Inflammatory macrophage treated with lipopolysaccharide for 1 hour (primary cell): ENCODE measurements at places on chromosomes 3 and 15.

DNA sequence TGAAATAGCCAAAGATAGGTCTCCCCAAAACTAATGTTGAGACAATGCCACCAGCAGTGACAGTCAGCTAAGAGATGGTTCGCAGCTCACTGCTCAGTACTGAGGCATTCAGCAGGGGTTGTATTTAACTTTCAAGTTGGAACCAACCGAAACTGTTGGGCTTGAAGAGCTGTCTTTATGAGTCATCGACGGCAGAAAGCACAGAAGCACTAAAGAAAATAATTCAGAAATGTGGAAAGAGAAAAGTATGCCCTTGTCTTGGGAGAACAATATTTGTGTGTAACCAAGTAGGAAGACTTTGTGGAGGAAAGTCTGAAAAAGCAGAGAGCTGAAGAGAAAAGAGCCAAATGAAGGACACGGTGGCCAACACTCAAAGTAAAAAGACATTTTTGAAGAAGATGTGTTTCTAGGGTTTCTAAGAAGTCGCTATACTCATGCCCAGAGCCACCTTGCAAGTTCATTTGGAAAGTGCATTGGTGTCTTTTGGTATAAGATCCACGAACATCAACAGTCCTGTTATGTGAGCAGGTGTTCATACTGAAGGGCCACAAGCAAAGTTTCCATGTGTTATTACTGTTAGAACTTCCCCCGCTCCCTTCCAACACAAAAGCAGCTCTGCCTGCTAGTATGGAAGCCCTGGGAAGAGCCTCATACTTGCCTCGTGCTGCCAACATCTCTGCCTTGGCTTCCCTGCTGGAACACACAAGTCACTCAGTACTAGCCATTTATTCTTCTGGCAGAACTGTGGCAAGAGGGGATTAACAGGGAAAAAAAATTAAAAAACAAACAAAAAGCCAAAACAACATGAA lies 4.1 kb upstream of the RARB start:
- no peak for DNase-seq

- DNase-seq = no peak
Measured at GRCh38 chr3:189911001-189911400, 209.7 kb downstream of the P3H2 start.

GRCh38 chr3:135268941-135269532 lies 474.0 kb downstream of the EPHB1 start:
- no peak for DNase-seq

- DNase-seq = no peak
Measured at GRCh38 chr15:68775236-68775577, 45.5 kb downstream of the ANP32A start.

- DNase-seq = no peak
Measured at GRCh38 chr15:67770358-67770628, 55.0 kb upstream of the SKOR1 start.

DNA sequence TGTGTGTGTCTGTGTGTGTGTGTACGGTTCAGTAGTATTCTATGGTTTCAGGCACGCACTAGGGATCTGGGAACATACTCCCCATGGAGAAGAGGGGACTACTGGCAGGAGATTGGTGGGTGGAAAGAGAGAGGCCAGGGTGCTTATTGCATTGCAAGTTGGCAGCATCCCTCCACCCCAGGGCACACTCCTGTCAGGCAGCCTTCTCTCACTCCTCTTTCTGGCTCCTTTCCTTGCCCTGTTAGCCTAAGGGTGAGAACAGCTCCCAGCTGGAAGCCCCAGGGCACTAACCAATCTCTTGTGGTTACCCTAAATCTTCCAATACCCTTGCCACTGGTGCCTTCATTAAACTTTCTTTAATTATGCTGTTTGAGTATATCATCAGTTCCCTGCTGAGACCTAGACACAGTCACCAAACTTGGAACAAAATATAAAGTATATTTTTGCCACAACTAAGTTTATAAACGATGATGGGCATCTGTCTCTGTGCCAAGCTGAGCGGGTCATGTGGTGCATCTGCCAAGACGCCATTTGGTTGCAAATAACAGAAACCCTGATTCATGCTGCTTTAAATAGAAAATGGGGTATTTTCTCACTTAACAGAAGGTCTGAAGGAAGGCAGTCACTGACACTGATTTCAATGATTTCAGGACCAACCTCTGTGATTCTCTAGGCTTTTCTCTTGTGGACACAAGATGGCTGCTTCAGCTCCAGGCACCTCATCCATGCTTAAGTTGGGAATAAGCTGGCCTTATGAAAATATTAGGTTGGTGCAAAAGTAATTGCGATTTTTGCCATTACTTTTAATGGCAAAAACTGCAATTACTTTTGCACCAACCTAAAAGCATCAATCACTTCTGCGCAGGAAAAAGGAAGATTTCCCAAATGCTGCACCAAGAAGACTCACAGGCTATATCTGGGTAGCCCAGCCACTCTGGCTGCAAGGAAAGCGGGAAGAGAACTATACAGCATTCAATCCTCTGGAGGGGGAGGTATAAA lies 476.9 kb upstream of the PROK2 start:
- no peak for DNase-seq

- DNase-seq = no peak
Measured at GRCh38 chr3:29544701-29545363, 264.0 kb downstream of the RBMS3 start.

- no peak for DNase-seq
Measured at GRCh38 chr15:101349047-101349951, 54.3 kb upstream of the SNRPA1 start.

DNA sequence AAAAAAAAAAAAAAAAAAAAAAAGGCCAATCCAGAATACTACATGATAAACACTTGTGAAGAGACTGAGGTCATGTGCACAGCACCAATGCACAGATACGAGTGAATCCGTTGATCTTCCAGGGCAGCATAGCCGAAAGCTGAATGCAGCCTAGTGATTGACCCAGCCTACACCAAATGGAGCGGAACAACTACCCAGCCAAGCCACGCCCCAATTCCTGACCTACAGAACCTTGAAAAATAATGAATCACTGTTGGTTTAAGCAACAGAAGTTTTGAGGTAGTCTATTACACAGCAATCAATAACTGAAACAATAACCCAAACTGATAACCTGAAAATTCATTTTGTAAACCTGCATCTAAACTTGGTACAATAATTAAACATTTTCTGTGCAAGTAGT lies 361.0 kb downstream of the FHIT start:
- no peak for DNase-seq

DNA sequence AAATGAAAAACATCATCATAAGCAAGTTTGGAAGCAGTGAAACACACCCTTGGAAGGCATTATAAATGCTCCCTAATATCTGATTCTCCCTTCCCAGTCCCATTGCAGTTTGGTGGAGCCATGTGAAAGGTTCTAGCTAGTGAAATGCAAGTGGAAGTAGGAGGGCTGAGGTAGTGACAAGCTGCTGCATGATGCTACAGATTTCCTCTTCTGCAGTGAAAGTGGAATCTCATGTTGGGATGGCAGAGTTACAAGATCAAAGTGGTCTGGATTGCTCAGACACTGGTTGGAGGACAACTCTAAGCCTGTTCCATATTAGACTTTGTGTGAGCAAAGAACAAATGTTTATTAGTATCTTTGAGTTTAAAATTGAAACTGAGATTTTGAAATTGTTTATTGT lies 3.3 kb upstream of the PDCD6IP start:
- DNase-seq = peak; percentile 38

DNA sequence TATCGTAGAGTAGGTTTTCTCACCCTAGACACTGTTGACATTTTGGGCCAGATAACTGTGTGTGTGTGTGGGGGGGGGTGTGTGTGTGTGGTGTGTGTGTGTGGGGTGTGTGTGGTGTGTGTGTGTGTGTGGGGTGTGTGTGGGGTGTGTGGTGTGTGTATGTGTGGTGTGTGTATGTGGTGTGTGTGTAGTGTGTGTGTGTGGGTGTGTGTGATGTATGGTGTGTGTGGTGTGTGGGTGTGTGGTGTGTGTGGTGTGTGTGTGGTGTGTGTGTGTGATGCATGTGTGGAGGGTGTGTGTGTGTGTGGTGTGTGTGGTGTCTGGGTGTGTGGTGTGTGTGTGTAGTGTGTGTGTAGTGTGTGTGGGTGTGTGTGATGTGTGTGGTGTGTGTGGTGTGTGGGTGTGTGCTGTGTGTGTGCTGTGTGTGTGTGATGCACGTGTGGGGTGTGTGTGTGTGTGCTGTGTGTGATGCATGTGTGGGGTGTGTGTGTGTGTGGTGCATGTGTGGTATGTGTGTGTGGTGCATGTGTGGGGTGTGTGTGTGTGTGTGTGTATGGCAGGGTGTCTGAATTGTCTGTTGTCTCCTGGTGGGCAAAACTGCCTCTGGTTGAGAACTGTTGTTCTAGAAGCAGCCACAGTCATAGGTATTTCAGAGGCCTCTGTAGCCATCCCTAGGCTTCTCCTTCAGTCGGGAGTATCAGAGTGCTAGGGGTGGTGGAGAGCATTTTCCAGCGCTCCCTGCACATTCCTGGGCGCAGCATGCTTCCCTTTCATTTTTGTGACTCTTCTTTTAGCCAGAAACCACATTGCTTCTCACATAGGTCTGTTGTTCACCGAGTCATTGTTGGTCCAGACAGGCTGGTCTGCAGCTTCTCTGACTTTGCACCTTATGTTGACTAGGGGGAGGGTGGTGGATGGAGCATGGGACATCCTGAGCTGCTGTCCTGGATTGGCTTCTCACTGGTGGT lies 84.4 kb downstream of the THSD4 start:
- no peak for DNase-seq

- DNase-seq = peak; percentile 73
Measured at GRCh38 chr3:69761896-69762767, 22.9 kb downstream of the MITF start.

- peak; percentile 85 for DNase-seq
Measured at GRCh38 chr3:156586905-156587759, 32.2 kb upstream of the SSR3 start.

DNA sequence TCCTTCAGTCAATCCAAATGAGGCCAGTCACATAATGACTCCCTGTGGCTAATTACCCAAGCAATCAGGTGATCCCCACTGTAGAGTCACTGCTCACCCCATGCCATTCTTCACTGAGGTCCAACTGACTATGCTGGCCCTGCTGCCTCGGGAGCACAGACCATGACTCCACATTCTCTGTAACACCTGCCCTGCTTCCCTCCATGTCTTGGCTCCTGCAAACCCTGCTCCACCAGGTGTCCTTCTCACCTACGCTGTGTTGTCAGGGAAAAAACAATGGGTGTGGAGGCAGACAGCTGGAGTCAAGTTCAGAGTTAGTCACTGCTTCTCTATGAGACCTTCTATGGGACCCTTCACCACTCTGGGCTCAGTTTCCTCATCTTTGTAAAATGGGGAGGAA lies 6.1 kb upstream of the SFMBT1 start:
- DNase-seq = no peak

DNA sequence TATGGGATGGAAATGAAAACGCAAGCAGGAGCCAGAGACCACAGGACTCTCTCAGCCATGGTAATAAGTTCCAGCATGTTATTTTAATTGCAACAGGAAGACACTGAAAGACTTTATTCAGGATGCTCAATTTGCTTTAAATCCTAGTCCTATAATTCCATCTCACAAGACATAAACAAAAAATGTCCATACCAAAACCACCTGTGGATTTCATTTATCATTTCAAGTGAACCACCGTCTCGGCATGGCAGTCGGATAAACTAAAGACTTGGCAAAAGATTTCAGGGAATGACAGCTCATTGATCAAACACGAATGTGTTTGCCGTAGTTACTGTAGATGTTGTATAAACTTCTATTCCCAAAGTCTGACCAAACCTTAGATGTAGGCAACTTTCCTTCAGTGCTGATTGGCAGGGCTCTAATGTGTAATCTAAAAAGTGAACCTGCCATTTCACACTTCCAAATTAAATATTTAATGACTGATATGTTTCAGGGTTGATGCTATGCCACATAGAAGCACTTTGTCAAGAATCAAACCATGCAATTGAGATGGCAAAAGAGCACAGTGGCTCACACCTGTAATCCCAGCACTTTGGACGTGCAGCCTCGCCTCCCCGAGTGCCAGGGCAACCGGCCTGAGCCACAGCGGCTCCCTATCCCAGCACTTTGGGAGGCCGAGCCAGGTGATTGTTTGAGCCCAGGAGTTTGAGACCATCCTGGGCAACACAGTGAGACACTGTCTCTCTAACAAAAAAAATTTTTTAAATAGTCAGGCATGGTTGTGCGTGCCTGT lies 331.7 kb downstream of the MAGI1 start:
- DNase-seq = no peak

GRCh38 chr15:99131441-99132023 lies 26.7 kb downstream of the SYNM start:
- no peak for DNase-seq

DNA sequence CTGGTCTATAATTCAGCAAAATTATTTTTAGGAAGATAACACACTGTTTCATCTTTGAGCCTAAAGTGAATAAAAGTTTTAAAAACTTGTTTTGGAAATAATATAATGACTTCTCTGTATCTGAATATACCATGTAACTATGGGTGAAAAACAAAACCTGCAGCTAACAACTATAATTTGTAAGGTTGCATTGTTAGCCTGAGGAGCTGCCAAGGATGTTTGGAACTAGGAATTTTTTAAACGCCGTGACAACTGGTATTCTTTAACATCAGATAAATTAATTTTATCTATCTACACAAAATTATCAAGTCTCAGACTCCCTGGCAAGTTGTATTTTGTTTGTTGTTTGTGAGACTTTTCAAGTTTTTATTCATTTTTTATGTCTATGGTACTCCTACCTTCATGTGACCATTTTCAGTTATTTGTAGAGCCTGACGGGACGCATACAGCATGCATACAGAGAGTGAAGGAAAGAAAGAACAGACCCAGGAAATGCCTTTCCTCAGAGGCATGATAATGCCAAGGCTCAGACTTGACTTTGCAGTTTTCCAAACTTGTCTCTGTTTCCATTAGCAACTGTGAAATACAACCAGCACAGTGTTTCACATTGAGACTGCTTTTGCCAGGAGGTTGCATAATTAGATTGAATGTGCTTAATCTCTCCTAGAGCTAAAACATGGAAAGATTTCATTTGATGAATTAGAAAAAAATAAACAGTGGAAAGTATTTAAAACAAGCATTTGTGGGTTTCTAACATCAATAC lies 60.8 kb upstream of the ARHGEF26 start:
- DNase-seq = no peak

DNA sequence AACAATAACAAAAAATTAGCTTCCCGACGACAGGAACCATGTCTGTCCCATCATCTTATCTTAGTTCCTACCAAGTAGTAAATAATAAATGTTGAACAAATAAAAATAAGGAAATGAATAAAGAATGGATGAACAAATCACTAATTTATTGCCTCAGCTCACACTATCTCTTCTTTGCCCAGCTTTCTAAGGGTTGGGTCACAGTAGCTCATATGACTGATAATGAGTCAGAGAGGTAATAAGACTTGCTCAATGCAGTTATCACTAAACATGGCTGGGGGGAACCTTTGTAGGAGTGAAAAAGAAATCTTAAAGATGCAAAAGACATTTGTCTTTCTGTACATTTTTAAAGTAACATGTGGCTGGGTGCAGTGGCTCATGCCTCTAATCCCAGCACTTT lies 182.2 kb downstream of the WDR76 start:
- no peak for DNase-seq

DNA sequence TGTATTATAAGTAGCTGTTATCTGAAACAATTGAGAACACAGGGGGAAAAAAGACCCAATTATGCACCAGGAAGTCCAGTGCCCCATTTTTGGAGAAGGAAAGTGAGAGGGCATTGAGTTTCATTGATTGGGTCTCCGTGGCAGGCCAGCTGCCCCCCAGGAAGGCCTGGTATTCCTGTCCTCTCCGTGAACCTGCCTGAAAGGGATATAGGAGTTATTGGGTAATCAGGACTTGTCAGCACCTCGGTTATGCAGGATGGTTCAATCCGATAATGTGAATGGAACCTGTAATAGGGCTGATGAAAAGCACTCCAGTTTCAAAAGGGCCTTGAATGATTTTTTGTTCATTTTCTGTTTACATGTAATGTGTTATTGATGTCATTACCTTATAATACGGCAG lies 122.0 kb upstream of the RARB start:
- DNase-seq = no peak

- no peak for DNase-seq
Measured at GRCh38 chr15:52295421-52296001, at the start of gene MYO5C. TSS of gene MYO5C (minus strand) at chr15:52295804. CDS start at chr15:52295636, 168 bp downstream.
